Cardiac atrium fibroblast (primary cell): ENCODE measurements at places on chromosomes 5 and 9. TPM values are rescaled to one million over a fixed set of nuclear protein-coding genes. Genes with fewer than 3 reads are reported as not detected.

PCDHGB7 gene
- total RNA-seq = 7.8 and 14.4 TPM in 2 replicates

PBX3 gene
- 18.1 and 40.4 TPM in 2 replicates for total RNA-seq

ALDH7A1 gene
- total RNA-seq = 19.3 and 23.6 TPM in 2 replicates

CATSPER3 gene
- not detected in 2 replicates for total RNA-seq

PCDHGB1 gene
- 0.36 and 0.81 TPM in 2 replicates for total RNA-seq

MAMDC2 gene
- total RNA-seq = 2.0 and 8.7 TPM in 2 replicates

POLR3G gene
- total RNA-seq = 0.72 and 2.3 TPM in 2 replicates

LCN9 gene
- not detected in 2 replicates for total RNA-seq

SLC46A2 gene
- total RNA-seq = not detected in 2 replicates

ENTPD2 gene
- not detected in 2 replicates for total RNA-seq

CARTPT gene
- not detected in 2 replicates for total RNA-seq

SOX30 gene
- not detected in 2 replicates for total RNA-seq

P4HA2 gene
- total RNA-seq = 242 and 268 TPM in 2 replicates

PCDHA9 gene
- total RNA-seq = under 0.01 TPM in 1 of 2 replicates, not detected in the other

TMC1 gene
- total RNA-seq = not detected in 2 replicates

PTGDS gene
- 4.5 and 15.2 TPM in 2 replicates for total RNA-seq

PCDHB3 gene
- total RNA-seq = 0.16 TPM in 1 of 2 replicates, not detected in the other

NCS1 gene
- total RNA-seq = 19.0 and 26.4 TPM in 2 replicates

ROPN1L gene
- 0.32 TPM in 1 of 2 replicates, not detected in the other for total RNA-seq

ZNF658 gene
- total RNA-seq = 1.3 and 1.6 TPM in 2 replicates

SLC36A2 gene
- not detected in 2 replicates for total RNA-seq

PCSK1 gene
- 0.18 and 1.1 TPM in 2 replicates for total RNA-seq

CAMK4 gene
- 0.18 and 0.97 TPM in 2 replicates for total RNA-seq

DOCK2 gene
- total RNA-seq = 0.18 and 5.8 TPM in 2 replicates

GPSM1 gene
- 35.8 and 43.7 TPM in 2 replicates for total RNA-seq

RCL1 gene
- total RNA-seq = 5.6 and 17.5 TPM in 2 replicates

NME5 gene
- total RNA-seq = 0.18 and 1.9 TPM in 2 replicates

WNT8A gene
- not detected in 2 replicates for total RNA-seq

LHX2 gene
- under 0.01 and 0.16 TPM in 2 replicates for total RNA-seq

LVRN gene
- total RNA-seq = 0.16 TPM in 1 of 2 replicates, not detected in the other

PCDHGB2 gene
- 1.6 and 3.2 TPM in 2 replicates for total RNA-seq

DNM1 gene
- total RNA-seq = 0.49 and 0.54 TPM in 2 replicates

ARHGEF37 gene
- total RNA-seq = 6.3 and 8.7 TPM in 2 replicates

STKLD1 gene
- not detected in 2 replicates for total RNA-seq

FBXO10 gene
- 6.8 and 7.6 TPM in 2 replicates for total RNA-seq

TTC16 gene
- 0.16 TPM in 1 of 2 replicates, not detected in the other for total RNA-seq

SV2C gene
- not detected in 2 replicates for total RNA-seq

NRG2 gene
- 0.32 TPM in 1 of 2 replicates, not detected in the other for total RNA-seq

TLX3 gene
- total RNA-seq = not detected in 2 replicates

WDR38 gene
- total RNA-seq = not detected in 2 replicates

FOXD4L5 gene
- not detected in 2 replicates for total RNA-seq

GFI1B gene
- under 0.01 TPM in 1 of 2 replicates, not detected in the other for total RNA-seq

WDR31 gene
- 0.49 and 0.90 TPM in 2 replicates for total RNA-seq

RNF180 gene
- 2.5 and 3.9 TPM in 2 replicates for total RNA-seq

SVEP1 gene
- 87.2 and 110 TPM in 2 replicates for total RNA-seq

ARSI gene
- 0.32 and 2.0 TPM in 2 replicates for total RNA-seq
